ENCODE measurements at places on chromosomes 7 and 10.

DNA sequence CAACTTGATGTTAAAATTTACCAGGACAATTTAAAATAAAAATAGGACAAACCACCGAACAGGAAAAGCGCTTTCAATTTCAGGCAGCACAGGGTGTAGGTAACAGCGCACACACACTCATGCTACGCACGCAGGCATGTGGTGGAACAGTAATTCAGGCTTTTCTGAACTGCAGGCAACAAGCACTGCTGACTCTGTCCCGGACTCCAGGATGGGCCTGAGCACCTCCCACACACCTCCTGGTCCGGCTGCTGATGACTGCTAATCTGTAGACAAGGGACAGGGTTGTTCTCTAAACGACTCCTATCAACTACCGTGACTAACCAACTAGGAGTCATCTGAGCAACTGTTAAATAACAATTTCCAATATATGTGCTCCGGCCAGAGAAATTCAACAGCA is 192.6 kb upstream of the FRMD4A start:
- DNase-seq = no peak

GRCh38 chr7:55733241-55734140 is 129.1 kb downstream of the SEPTIN14 start:
- no peak for DNase-seq

GRCh38 chr10:29496341-29497162 is 138.2 kb downstream of the SVIL start:
- DNase-seq = peak; percentile 53

DNA sequence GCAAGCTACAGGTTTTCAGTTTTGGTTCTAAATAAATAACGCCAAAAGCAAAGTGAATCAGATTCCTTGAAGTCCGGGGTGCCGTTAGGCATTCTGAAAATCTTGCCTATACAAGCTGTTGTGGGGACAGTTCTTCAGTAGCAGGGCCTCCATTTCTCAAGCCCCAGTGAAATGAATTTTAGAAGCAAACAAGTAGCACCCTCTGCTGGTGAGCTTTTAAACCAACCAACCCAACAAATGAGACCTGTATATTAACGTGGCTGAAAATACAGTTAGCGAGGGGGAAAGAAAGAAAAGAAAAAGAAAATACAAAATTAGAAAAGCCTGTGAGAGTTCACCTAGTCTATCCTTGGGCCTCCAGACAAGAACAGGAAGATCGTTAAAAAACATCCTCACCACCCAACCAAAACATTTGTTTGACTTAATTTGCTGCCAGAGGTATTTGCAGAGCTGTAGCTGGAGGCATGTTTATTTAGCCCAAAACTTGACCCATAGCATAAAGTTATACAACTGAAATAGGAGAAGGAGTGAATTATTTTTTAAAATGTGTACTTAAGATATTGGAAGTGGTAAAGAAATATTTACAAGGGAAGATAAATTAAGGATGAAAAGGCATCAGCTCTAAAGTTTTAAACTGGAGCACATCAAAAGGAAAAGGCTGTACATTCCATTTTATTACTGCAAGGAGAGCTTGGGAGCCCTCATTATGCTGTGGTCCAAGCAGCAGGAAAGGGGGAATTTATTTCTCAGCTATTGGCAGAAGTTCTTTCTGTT is 98.9 kb downstream of the DYNC1I1 start:
- DNase-seq = peak; percentile 80

DNA sequence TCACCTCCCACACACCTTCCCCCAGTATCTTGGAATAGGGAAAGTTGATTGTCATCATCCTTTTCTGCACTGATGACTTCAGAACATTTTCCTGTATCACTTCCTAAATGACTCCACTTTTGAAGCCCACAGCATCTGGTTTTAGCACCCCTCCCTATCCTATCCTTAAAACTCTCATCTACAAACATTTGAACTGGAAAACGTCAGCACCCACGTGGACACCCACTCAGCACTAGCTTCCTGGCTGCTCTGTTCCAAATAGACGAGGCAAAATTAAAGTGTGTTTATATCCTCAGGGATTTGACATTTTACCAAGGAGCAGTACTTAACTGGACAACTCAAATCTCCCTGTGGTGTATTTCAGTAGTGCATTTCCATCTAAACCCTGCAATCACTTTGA is 73.9 kb downstream of the REEP3 start:
- no peak for DNase-seq

- no peak for DNase-seq
Measured at GRCh38 chr10:62843600-62843999, 27.4 kb upstream of the EGR2 start.

GRCh38 chr10:7589748-7590147 is 77.0 kb downstream of the ITIH5 start:
- no peak for DNase-seq

- no peak for DNase-seq
Measured at GRCh38 chr7:143388491-143389101, 7.5 kb downstream of the ZYX start.

DNA sequence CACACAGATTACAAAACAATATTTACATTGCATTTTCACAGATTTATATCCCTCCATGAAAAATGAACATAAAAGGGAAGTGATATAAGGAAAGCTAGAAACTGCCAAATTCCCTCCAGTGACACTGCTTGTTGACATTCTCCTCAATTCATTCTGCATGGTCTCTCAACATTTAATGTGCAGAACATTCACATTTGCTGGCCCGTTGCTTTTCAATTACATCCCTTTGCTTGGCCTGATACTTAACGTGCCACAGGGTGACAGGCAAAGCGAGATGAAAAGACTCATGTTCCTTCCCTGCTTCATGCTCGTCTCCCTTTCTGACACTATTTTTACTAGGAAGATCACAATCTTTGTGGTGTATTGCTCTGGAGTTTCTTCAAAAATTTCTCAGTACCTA is 1019.7 kb upstream of the LRRN3 start:
- peak; percentile 41 for DNase-seq

- no peak for DNase-seq
Measured at GRCh38 chr7:33900501-33900900, 4.8 kb upstream of the BMPER start.

GRCh38 chr7:21462081-21462480 is 34.2 kb downstream of the SP4 start:
- no peak for DNase-seq

DNA sequence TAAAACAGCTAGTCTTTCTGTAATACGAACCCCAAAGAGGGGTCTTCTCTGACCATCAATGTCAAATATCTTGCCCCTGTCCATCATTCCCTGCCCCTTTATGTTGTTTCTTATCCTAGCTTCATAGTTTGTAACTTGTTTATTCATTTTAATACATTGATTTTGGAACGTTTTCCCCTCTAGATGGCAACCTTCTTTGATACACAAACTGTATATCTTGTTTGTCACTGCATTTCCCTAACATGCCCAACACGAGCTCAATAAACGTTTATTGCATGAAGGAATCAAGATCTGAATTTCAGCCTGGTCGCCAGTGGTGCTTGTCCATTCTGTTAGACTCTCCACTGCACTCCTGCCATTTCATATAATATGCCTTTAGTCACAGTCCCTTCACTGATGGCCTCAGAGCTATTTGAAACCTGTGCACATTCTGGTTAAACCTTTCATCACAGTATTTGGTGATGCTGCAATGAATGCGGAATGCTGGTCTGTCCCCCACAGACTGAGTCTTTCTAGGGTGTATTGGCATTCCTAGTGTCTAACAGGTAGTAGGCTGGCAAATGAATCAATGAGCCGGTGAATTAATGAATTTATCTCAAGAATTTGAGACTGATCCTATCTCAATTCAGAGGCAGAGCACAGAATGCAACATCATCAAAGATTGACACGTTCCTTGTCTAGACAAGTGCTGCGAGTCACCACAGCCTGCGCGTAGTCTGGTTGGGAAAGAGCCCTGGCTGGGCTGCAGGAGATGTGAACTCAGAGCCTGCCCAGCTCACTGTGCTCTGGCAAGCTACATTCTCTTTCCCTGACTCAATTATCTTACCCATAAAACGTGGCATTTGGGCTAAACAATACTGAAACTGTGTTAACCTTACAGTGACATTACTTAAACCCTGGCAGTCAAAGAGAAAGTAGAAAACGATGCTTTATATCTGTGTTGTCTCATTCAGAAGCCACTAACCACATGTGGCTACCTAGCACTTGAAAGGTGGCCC is 55.2 kb upstream of the FRMD4A start:
- DNase-seq = no peak

GRCh38 chr10:24952707-24953645 is 570 bp upstream of the PRTFDC1 start:
- peak; percentile 59 for DNase-seq

- no peak for DNase-seq
Measured at GRCh38 chr10:124903111-124903510, 38.8 kb upstream of the ZRANB1 start.

- DNase-seq = no peak
Measured at GRCh38 chr7:12975412-12975811, 288.0 kb downstream of the ARL4A start.

DNA sequence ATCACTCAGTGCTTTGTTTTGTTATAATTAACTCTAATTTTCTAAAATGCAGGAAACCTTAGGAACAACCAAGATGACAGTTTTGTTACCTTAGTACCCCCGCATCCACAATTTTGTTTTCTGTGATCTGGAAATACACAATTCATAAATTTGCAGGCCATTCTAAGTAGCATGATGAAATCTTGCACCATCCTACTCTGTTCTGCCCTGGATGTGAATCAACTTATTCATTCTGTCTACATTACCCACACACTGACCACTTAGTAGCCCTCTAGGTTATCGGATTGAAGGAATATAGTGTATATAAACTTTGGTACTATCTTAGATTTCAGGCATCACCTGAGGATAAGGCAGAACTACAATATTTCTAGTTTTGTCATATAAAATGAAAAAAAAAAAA is 155.9 kb downstream of the CTTNBP2 start:
- no peak for DNase-seq

DNA sequence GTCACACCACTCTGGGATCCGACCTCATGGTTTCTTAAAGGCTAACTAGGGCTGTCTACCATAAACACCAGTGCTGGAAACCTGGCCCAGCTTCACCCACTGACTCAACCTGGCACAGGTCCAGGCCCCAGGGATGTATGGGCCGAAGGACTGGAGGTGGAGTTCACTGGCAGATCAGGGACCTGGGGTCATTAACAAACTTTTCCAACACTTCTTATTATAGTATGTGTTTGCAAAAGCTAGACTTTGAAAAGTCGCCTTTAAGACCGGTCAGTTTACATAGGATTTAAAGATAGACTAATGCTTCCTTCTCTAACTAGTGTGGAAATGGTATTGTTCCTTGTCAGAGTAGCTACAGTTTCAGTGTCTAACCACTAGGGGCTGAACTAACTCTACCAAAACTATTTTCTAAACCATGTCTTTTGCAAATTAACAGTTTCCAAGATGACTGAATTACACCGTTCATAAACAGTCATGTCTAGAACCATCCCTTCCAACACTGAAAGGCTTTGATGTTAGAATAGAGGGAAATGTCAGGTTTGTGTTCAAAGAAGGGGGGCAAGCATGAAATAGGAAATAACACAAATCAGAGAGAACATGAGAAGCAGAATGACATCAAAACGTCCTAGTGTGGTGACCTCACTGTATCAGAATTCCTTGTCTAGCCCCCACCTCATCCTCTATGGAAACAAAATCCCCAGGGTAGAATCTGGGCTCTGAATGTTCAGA is 29.7 kb downstream of the STN1 start:
- DNase-seq = peak; percentile 62

DNA sequence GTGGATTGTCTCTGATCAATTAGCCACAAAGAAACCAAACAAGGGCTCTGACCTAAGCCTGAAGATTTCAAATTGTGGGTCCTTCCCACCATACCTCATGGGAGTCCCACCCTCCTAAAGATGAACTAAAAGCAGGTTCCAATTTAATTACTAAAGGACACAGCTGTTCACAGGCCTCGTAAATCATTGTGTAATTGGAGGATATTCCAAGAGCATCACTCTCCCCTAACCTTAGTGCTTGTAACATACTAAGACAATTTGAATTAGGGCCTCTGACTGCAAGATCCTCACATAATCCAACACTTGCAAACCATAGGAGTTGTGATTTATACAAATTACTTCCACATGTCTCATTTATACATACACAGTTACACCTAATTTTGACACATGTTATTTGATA is 44.4 kb downstream of the FOXI2 start:
- no peak for DNase-seq

DNA sequence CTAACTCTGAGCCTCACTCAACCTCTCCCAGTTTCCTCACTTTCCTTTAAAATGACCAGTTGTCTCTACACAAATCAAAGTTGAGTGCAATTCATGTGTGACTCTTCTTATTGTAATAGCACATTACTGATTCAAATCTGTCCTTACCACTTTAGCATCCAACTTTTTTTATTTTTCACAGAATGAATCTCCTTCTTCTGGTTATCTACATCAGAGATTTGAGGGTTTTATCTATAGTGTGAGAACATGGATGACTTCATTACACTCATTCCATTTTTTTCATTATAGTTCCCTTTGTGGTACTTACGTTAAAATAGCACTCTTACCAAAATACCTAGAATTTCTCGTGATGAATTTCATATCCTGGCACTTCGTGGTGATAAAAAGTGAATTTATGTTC is 43.3 kb downstream of the RTKN2 start:
- DNase-seq = no peak

GRCh38 chr7:30887464-30887872 is 24.2 kb upstream of the AQP1 start:
- DNase-seq = no peak

GRCh38 chr7:104442481-104442880 is 114.1 kb downstream of the LHFPL3 start:
- DNase-seq = no peak

GRCh38 chr7:44724276-44724675 is 24.4 kb upstream of the ZMIZ2 start:
- DNase-seq = no peak

GRCh38 chr7:82419200-82419599 is 24.4 kb downstream of the CACNA2D1 start:
- DNase-seq = peak; percentile 97

DNA sequence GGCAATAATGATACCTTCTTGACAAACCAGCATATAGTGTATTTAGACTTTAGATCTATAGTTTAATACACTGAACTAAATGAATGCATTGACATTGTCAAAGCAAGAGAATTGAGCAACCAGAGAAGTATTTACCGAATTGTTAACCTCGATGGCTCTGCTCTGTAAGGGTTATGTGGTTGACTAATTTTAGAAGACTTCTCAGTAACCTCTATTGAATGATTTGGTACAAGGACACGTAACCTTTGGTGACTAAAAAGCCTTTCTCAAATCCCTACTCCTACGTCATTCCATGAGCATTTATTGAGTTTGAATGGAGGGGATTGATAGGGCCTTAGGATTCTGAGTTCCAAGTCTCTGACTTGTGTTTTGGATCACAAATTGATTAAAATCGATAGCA is 67.6 kb downstream of the MDFIC start:
- DNase-seq = no peak

DNA sequence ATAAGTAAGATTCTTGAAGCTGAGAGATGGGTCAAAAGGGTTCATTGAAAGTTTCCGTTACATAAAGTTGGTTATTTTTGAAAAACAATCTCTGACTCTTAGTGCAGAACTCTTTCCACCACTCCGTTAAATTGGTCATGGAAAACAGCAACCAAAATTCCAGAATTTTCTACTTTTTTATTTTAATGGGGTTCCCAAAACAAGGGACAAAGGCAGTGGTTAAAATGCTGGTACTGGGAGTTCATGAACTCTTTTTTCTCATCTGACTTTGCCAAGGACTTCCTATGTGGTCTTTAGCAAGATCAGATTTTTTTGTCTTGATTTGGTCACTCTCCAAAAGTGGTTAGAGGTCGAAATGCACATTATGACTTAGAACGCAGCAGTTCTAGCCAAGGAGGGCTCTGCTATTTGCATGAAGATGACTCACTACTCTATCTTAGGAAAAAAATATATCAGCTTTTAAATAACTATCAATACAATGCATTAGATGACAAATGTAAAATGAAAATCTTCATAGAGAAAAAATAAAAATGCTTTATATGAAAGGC is 145.7 kb downstream of the REEP3 start:
- no peak for DNase-seq
